EH (cell line): ENCODE measurements at places on chromosomes 12 and 14.

DNA sequence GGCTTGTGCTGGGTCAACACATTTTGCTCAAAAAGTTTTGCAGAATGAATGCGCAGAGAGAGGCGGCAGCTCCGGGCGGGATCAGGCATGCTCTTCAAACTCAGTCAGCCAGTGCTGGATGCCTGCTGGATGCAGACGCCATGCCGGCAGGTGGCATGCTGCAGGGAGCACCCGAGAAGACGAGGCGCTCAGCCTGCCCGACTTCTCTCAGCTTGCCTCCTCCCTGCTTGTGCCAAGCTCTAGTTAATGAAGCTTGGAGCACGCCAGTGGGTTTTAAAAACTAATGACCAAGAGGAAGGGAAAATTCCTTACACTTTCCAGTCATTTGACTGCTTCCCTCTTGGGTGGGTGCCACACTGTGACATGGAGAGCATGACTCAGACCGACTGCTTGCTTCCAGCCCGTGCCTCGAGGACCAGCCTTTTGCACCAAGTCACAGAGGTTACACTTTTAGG, 39.8 kb downstream of the SLC24A4 start:
- peak; percentile 71 for DNase-seq

DNA sequence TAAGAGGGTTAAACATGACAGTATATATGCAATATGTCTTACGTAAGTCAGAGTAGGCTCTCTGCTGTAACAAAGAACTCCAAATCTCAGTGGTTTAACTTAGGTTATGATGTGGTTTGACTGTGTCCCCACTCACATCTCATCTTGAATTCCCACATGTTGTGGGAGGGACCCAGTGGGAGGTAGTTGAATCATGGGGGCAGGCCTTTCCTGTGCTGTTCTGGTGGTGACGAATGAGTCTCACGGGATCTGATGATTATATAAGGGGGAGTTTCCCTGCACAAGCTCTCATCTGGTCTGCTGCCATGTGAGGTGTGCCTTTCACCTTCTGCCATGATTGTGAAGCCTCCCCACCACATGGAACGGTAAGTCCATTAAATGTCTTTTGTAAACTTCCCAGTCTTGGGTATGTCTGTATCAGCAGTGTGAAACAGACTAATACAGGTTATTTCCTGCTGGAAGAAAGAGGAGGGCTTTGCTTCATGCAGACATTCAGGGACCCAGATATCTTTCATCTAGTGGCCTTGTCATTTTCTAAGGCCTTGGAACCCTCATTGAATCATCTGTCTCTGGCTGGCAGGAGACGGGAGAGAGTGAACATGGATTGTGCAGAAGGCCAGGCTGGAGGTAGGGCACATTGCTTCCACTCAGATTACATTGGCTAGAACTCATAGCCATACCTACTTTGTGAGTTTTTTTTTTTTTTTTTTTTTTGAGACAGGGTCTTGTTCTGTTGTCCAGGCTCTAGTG, 96.1 kb downstream of the CRADD start:
- DNase-seq, result peak; percentile 55

DNA sequence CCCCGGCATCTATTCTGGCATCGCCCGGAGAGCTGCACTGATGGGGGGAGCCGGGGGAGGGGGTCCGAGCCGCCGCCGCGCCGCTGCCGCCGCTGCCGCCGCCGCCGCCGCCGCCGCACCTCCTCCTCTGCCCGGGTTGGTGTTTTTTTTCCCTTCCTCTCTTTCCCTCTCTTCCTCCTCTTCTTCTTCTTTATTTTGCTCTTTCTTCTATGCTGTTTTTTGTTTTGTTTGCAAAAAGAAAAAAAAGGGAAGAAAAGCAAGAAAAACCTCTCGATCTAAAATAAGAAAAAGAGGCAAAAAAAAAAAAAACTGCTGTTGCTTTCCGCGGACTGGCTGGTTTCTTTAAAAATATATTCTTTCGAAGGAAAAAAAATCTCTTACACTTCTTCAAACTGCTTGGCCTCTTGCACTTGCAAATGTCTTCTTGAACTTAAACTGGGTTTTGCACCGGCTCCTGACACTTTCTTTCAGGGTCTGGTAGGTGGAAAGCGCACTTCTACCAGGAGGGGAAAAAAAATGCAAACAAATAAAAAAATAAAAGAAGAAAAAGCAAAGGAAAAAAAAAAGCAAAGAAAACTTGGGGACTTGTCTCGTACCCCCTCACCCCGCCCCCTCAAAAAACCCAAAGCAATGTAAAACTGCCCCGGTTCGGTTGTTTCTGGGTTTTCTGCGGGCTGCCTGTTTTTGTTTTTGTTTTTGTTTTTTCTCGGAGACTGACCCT, 616 bp downstream of the BCL11B start:
- no peak for DNase-seq

GRCh38 chr14:81485372-81485771, 48.3 kb downstream of the SEL1L start:
- no peak for DNase-seq

DNA sequence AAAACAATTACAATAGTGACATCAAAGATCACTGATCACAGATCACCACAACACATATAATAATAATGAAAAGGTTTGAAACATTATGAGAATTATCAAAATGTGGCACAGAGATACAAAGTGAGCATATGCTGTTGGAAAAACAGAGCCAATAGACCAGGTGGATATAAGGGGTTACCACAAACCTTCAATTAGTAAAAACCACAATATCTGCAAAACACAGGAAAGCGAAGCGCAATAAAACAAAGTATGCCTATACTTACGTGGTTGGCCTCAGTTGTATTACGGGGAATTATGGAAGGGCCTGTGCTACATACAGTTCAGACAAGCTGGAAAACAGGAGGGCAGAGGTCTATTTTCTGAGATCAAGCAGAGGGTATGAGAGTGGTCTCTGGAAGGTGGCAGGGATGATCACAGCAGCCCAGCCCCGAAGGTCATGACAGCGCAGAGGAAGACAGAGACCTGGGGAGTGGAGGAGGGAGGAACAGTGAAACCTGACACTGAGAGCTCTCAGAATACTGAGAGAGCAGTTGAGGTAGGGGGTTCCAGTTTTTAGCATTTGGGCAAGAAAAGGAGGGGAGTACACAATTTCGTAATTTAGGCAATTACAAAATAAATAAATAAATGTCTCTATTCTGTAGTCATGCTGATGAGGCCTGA, 41.3 kb downstream of the IFNG start:
- DNase-seq, result no peak

DNA sequence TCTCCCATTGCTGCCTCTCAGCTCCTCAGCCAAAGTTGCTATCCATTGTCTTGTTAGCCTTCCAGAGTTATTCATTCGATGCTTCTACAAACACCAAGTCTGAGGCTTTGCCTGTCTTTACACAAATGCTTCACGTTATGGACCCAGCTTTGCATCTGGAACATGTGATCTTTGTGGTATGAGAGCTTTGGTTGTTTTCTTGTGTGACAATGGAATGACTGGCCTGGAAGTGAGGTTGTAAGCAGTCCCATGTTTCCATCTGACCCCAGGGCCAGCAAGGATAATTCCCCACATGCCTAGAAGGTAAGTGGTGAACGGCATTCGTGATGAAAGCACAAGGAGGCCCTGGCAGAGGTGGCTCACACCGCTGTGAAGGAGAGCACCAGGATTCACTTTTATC, 866.7 kb upstream of the TMEM132C start:
- DNase-seq, result peak; percentile 53

- DNase-seq, result no peak
Observed at GRCh38 chr14:34157651-34158050, 206.8 kb upstream of the EGLN3 start.
